SK-N-MC (cell line): ENCODE measurements at places on chromosomes 2 and 18.

- no peak for DNase-seq
These were observed 1.2 kb upstream of the TNS1 start for GRCh38 chr2:218003981-218004419.

- no peak for DNase-seq
These were observed 3.1 kb upstream of the AQP12A start for GRCh38 chr2:240688553-240688919.

GRCh38 chr2:152355409-152355831 is 20.4 kb downstream of the FMNL2 start:
- no peak for DNase-seq

DNA sequence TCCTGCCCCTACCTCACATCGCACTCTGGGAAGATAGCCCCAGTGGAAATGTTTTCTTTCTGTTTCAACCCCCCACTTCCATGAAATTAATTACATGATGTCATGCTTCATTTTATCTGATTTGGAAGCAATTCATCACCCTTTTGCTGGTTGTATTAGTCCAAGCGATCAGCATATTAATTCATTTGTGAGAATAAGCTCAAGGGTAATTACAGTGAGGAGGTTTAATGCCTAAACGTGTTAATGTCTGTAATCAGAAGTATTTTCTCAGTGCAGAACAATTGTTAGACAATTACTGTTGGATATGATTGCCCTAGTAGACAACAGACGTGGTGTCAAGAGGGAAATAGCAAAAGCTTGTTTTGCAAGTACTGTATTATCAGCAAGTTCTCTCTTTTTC is 746.3 kb downstream of the CPS1 start:
- no peak for DNase-seq

GRCh38 chr2:110215566-110216158 is 3.3 kb upstream of the MTLN start:
- no peak for DNase-seq

GRCh38 chr2:164881524-164881923 is 39.9 kb upstream of the COBLL1 start:
- no peak for DNase-seq

GRCh38 chr2:43082111-43082894 is 144.1 kb downstream of the ZFP36L2 start:
- no peak for DNase-seq

- DNase-seq = no peak
These were observed 2161.4 kb upstream of the PIK3C3 start for GRCh38 chr18:39793609-39794008.

- peak; percentile 65 for DNase-seq
These were observed 19.1 kb upstream of the GCFC2 start for GRCh38 chr2:75729861-75730260.

DNA sequence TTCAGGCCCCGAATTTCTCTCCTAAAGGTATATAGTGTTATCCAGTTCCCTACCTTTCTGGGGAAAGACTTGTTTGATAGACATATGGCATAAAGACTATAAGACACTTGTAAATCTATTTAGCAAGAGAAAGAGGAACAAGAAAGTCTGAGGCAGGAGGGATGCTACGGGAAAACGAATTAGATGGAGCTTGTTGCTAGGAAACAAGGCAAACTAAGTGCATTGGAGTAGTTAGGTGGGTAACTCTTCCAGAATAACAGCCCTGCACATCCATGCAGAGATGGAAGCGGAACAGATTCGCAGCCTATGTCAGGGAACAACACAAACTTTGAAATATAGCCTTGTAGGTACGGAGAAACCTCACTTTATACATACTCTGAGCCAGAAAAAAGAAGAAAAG is 810.3 kb upstream of the CRIM1 start:
- DNase-seq = no peak

- DNase-seq = no peak
These were observed 30.1 kb downstream of the C1D start for GRCh38 chr2:68032702-68033101.

GRCh38 chr2:29394311-29394980 is 279.2 kb downstream of the CLIP4 start:
- no peak for DNase-seq

- no peak for DNase-seq
These were observed 53.5 kb upstream of the DAPL1 start for GRCh38 chr2:158741625-158742024.

DNA sequence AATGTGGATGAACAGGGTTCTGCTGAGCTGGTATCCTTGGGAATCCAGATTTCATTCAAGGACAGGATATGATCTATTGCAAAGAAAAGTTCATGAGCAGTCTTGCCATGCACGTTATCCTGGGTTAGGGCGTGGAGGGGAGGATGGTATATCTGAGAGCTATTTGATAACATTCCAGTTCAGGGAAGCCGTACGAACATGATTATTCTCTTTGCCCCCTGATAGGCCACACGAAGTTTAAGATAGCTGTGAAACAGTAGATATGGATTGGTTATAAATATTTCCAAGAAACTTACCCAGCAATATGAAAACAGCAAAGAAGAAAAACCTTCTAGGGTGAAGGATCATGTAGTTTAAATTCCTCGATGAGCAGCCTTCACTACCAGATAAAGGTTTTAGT is 171.9 kb downstream of the LTBP1 start:
- no peak for DNase-seq

DNA sequence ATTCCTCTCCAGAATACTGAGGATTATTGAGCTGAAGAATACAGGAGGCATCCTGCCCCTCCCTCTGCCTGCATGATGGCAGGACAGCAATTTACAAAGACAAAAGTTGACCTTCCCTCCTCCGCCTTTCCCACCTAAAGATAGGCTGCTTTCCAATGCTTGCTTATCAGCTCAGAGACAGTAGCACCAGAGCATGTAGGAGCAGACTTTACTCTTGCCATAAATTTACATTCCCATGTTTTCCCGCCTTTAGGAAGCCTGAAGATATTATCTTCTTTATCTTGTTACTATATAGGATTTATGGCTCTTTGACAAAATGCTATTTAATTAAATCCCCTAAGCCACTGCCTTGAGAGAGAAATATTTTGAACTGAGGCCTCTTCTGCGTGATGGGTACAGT is 135.6 kb upstream of the HNMT start:
- no peak for DNase-seq

DNA sequence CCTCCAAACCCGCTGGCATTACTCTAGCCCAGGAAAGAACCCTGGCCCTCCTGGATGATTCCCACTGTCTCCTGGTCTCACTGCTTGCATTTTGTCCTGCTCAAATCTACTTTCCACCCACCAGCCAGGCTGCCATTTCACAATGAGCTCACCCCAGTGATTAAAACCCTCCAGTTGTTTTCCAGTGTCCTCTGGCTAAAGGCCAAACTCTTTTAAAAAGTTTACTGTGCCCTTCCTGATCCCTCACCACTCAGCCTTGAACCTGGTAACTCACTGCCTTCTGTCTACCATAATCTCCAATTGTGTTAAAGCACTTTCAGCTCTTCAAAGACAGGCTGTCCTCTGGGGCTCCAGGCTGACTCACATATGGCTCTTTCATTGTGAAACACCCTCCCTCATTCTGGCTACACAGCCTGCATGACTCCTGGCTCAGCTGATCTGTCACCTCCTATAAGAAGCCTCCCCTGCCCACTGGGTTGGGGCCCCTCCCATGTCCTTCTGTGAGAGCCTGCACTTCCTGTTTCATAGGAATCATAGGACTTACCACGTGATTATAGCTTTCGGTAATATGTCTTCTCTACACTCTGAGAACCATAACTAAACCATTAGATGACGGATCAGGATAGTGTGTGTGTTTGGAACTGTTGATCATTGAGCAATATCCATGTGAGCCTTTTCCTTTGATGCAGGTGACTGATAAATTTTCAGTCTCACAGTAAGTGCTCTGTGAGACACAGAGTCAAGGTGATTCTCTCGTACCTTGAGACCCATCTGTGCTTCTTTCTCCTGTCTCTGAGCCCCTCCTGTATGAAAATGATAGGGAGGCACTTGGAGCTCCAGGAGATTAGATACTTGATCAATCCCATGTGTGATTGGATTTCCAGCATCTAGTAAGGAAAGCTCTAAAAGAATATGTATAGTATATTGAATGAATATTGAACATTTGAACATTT is 590.8 kb upstream of the ID2 start:
- DNase-seq = no peak

DNA sequence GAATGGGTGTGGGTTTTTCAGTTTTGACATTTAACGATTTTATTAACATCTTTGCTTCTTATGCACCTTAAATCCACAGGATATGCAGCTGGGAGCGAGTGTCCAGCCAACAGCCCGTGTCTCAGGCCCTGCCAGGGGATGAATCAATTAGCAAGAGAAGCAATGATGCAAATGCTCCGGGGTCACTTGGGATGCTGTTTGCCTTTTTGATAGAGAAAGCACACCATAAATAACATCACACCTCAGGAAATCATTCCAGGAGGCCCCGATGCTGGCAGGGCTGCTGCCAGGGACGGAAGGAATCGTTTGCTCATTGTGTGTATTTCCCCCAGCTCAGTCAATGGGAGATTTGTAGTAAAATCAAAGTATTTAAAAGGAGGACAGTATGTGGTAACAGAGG is 394.0 kb upstream of the HNRNPA3 start:
- DNase-seq = no peak

DNA sequence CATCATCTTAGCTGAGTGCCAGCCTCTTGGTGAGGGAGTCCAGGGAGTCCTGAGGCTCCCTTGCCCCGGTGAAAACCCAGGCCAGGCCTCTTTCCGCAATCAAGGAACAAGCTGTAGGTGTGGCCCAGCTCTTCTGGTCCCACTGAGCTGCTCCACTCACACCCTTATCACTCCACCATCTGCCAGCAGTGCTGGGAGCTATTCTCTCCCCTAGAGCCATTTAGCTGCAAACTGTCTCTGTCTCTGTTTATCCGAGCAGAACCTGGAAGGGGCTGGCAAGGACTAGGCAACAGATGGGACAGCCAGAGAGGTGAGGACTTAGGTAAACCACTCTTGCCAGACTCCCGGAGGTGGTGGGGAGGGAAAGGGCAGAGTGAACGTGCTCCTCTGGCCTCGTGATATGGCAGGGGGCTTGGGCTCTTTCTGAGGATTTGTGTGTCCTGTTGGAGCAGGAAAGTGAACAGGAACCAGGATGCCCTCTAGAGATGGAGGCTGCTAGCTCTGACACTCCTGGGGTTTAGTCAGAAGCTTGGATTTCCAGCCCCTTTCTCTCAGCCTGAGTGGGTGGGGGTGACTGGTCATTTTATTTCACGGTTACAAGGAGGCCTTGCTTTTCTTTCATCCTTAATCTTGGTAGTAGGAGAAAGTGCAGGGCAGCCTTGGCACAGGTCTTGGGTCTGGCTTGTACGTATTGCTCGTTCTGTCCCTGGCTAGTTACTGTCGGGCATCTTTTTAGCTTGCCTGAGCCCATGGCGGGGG is 19.6 kb downstream of the B3GNT2 start:
- DNase-seq = no peak

DNA sequence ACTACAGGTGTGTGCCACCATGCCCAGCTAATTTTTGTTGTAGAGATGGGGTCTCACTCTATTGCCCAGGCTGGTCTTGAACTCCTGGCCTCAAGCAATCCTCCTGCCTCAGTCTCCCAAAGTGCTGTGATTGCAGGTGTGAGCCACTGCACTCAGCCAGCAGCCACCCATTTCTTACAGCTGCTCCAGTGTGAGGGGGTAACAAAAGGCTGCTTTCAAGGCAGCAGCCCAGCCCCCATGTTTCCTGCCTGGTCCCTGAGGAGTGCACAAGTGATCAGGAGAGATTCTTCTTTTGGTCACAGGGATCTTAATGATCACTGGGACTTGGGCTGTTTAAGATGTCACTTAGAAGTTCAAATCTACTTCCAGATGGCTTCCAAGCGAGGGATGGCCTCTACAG is 15.2 kb upstream of the CXCR4 start:
- no peak for DNase-seq

DNA sequence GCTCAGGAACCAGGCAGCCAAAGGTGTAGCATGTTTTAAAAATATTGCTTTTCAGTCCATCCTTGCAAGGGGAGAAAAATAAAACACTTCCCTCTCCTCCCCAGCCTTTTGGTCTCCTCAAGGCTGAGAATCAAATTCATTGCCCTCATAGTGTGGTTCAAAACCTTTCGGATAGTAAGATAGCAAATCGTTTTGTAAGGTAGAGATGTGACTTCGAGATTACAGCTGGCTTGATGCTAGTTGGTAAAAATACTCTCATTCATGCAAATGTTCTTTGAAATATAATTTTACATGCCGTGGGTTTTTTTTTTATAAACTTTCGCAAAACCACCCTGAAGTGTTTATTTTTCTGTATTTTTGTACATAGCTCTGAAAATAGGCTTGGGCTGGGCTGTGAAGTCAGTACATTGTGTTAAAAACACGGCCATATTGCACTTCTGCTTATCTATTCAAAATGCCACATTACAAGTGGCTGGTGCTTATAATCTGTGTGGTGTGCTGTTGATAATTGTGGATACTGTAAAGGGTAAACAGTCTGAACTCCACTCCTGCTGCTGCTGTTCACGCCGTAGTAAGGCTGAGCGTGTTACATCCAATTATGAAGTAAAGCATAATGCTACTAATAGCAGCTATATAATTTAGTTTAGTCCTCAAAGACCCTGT is 172.0 kb upstream of the SIX3 start:
- no peak for DNase-seq

GRCh38 chr2:100632037-100632436 is 69.2 kb downstream of the PDCL3 start:
- DNase-seq = no peak

DNA sequence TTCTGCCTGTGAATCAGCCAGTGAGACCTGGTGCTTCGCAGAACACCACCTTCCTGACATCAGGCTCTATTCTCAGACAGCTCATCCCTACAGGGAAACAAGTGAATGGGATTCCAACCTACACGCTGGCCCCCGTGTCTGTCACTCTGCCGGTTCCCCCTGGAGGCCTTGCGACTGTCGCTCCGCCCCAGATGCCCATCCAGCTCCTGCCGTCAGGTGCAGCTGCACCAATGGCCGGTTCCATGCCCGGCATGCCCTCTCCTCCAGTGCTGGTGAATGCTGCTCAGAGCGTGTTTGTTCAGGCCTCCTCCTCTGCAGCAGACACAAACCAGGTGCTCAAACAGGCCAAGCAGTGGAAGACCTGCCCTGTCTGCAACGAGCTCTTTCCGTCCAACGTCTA is 28.1 kb downstream of the ADNP2 start:
- DNase-seq = no peak

GRCh38 chr2:117519721-117520120 is 294.8 kb upstream of the DDX18 start:
- DNase-seq = no peak
